ENCODE measurements at places on chromosomes 11 and 22.

DNA sequence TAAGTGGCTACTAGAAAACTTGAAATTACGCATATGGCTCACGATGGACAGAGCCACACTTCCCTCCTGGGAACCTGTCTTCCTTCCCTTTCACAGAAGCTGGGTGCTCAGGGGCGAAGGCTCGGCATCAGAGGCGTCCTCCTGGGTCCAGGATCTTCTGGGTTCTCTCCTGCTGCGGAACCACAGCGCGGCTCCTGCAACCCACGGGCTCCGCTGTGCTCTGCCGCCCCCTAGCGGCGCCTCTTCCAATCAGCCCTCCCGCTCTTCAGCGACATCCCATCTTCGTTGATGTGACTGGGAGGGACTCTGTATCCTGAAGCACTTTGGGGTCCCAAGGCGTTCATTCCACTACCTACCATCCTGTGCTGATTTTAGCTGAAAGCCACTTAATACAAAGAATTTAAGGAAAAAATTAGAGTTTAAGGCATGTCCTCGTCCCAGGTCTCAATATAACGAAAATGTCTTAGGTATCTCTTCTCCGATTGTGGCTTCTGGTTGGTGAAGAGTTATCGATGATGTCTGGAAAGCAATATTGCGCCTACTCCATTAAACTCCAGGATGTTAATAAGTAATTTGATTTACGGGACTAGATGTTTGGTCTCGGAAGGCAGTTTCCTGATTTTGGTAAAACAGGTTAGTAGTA, 14.8 kb upstream of the RPS3 start:
- peak; percentile 68 for DNase-seq

DNA sequence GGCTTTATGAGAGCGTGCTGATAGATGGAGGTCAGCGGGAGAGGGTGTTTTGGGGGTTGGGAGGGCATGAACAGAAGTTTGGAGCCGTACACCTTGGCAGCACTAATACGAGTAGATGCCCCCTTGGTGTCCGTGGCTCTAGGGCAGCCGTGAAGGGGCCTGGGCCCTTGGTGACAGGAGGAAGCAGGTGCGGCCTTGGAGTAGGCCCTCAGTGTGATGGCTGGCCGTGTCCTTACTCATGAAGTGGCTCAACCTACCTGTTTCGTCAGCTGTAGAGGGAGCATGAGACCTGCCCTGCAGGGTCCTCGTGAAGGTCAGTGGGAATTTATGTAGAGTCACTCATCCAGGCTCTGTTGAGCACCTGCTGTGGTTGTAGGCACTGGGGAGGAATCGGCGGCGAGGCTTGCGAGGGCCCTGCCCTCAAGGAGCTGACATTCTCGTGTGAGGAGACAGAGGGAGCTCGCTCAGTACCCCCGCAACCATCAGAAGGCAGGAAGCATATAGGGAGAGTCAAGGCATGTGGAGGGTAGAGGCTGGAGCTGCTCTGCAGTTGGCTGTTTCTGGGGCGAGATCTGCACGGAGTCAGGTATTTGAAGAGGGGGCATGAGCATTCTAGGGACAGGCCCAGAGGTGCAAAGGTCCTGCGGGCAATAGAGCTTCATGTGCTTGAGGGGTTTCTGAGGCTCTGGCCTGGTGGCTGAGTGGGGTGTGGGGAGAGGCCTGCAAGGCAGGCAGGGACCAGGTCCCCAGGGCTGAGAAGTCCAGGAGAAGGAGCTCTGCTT, 39.6 kb downstream of the TBC1D22A start:
- no peak for DNase-seq

DNA sequence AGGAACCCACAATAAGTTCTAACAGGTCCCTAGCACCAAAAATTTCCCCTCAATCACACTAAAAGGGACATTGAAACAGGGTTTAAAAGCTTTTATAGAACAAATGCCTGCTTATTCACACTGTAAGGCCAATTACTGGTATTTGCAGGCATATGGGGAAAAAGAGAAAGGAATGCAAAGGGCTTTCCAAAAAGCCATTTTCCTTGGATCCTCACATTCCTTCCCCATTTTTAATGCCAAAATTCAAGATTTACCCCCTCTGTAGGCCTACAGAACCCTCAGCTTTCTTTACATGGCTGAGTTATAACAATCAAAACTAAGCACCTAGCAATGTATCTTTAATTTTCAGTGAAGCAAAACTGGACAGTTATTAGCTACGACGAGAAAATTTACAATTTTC, 102.0 kb downstream of the SBF2 start:
- DNase-seq: no peak

GRCh38 chr22:23395530-23396361, 184.3 kb downstream of the IGLL1 start:
- no peak for DNase-seq

DNA sequence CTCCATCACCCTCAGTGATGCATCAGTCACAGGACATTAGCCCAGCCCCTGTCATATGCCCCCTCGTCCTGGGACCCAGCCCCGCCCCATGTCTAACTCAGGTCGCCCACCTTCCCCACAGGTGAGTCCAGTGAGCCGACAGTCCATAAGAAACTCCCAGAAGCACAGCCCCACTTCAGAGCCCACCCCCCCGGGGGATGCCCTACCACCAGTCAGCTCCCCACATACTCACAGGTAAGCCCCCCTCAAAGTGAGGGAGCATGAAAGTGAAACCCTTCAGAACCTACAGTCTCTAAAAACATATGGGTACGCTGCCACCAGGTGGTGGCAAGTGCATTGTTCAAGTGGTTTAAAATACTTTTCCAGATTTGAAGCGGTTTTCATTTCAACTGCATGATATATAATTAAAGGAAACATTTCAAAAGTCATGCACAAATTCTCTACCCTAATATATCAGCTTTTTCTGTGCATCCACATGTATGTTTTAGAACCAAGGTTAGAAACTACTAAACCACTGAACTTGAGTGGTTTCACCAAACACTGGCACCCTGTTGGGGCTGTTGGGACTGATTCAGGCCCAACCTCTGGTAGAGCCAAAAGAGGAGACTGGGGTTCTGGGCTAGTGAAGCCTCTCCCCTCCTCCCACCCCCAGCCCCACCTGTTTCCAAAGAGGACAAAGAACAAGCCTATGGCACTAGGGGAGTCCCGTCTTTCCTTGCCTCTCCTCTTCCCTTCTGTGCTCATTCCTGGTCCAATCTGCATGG, 17.3 kb downstream of the EPS8L2 start:
- no peak for DNase-seq

- DNase-seq: no peak
Observed at GRCh38 chr11:86814775-86815174, 14.4 kb downstream of the PRSS23 start.

- DNase-seq: no peak
Observed at GRCh38 chr22:36745301-36745995, 30.5 kb downstream of the IFT27 start.

DNA sequence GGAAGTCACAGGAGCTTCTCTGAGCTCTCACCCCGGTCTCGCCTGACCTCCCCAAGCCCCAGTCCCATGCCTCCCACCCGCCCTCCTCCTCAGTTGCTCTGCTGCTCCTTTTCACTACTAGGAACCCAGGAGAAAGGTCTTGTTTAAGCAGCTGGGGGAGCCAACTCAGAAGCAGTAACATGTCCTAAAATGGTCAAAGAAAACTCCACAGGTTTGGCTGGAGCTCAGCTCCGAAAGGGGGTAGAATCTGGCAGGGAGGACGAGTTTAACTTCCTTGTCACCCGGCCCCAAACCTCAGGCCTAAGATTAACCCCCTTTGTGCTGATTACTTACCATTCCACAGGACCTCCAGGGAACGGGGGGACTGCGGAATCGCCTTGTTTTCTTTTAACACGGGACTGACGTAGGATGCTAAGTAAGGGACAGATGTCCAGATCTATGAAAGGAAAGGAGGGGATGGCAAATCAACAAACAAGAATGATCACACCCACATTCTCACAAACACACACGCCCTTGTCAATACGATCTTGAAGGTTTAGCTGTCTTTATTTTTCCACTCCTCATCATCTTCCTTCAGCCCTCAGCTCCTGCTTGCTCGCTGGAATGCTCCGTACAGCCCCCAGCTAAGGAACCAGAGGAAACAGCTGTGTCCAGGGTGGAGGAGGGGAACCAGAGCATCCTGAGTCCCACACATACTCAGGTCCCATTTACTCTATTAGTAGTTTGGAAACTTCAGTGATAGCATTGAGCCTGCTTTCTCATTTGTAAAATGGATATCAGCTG, 13.5 kb downstream of the PCSK7 start:
- DNase-seq: no peak

- DNase-seq: no peak
Observed at GRCh38 chr11:2175659-2176058, 4.0 kb upstream of the TH start.

DNA sequence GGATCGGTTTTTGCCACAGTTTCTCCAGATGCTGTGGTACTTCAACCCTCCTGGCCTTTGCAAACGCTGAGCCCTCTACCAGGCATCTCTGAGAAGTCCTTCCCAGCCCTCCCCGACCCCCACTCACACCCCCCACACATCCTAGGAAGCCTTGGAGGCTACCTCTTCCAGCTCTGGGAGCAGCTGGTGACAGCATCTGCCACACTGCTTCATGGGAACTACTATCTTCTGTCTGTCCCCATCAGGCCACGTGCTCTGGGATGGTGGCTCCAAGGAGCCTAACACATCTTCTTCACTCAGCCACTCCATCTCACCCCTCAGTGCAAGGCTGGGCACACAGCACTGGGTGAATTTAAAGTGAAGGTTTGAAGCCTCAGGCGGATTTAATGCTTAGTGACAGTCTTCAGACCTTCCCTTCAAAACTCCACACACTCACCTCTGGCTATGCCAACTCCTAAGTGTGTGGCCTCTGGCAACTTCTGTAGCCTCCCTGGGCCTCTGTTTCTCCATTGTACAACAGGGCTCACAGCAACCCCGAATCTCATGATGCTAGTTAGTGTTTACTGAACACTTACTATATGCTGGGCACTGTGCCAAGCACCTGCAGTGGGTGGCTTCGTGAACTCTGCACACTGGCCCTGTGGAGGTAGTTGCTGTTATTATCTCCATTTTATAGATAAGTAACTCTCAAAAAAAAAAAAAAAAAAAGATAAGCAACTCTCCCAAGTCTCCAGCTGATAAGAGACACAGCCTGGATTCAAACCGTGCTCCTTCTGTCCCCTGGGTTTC, 7.3 kb upstream of the TP53I11 start:
- DNase-seq: no peak

DNA sequence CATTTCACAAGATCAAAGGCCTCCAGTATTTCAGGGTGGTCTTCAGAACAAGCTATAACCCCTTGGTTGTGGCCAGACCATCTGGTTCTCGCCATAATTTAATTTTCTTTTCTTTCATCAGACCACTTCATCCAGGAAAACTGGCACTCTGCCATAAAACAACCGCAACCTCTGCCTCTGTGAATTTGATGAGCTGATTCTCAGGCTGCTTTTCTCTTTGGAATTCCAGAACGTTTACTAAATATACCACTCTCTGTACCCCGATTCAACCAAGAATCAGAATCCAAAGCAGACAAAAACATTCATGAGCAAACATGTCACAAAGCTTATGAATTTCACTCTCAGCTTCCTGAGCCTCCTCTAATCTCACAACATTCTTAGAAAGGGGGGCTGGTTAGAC, 331.8 kb upstream of the SYN3 start:
- DNase-seq: no peak

DNA sequence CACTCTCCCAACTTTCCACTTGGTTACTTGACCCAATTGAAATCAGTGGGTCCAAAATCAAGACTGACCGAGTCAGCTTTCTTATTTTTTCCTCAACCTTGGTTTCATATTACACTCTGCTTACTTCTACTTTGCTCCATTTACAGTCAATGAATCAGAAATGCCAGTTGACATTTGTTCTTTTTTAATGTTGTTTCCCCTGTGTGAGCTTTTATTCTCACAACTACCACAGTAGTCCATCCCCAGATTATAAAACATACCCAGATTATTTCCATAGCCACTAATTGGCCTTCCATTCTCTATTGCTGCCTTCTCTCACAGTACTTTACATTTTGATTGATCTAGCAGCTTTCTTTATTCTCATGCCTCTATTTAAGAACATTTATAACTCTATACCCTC, 50.0 kb downstream of the DNAJC24 start:
- no peak for DNase-seq

DNA sequence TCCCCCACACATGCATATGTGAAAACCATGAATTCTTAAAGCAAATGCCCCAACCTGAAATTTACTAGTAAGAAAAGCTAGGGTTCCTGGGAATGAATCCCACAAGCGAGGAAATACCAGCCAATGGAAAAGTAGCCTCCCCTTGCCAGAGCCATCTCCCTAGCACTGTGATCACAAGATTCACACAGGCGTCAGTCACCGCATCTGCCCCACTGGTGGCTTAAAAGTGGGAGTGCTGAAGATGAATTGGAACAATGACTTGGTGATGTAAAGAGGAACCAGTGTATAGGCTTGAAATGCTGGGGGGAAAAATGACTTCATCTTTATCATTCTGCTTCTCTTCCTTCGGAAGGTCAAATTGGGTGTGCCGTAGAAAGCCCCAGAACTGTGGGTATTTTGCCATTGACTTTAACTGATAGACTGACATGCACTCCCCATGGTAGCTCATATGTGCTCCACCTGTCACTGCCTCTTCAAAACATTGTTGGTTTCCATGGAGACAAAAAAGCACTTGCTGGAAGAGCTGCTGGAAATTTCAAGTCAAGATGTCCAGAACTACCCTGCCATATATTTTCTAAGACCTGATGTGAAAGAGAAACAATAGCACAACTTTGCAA, 19.2 kb upstream of the ASPHD2 start:
- no peak for DNase-seq

DNA sequence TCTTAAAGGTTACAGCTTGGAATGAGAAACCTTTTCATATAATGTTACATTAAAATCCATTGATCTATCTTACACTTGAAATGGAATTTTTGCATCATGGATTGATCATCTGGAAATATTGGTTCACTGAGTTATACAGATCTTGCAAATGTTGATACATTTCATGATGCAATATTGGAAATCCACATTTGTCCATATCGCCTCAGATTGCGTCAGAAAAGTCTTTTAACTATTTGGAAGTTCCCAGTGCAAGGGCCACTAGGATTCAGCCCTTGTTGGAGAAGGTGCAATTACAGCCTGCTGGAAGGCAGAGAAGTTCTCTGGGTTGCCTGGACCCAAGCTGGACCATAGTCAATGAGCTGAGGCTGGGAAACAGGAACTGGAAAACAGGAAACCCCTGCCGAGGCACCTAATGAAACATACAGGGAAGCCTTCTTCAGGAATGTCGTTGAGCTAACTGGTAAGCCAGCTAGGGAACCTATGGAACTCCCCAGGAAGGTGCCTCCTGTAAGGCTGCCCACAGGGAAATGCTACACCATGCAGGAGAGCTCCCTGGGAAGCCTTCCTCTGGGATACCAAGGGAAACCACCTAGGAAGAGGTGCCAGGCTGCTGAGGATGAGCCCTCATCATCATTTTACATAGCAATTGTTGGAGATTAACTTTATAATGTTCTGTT, 600.4 kb upstream of the CADM1 start:
- DNase-seq: no peak

- no peak for DNase-seq
Observed at GRCh38 chr11:118696673-118697226, 17.3 kb upstream of the TREH start.
